ENCODE measurements at places on chromosomes 5 and 9.
A peak's percentile ranks its signal among the peaks of the same experiment; 100 is the strongest.

- DNase-seq: no peak
Observed at GRCh38 chr5:109102096-109102690, 307.6 kb downstream of the PJA2 start.

- no peak for DNase-seq
Observed at GRCh38 chr5:160534914-160535313, 113.3 kb downstream of the PTTG1 start.

GRCh38 chr9:113148781-113149510, 1.9 kb upstream of the SLC31A2 start:
- no peak for DNase-seq

DNA sequence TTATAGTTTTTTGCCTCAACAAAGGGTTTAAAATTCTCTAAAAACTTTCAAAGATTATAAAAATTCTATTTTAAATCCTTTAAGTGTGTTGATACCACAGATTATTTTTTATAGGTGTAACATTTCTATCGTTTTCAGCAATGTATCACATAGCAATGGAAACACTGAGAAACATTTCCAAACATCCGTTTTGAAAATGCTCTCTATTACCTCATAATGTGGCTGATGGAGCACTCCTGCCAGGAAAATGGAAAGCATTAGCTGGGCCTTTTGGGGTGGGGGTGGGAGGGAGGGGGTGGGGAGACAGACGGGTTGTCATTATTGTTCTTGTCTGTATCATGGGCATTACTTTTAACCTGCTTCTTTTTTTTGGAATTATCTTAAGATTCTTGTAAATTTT, 516.5 kb downstream of the ACTL7B start:
- DNase-seq: no peak

GRCh38 chr5:85896514-85896913, 721.2 kb upstream of the COX7C start:
- peak; percentile 8 for DNase-seq

DNA sequence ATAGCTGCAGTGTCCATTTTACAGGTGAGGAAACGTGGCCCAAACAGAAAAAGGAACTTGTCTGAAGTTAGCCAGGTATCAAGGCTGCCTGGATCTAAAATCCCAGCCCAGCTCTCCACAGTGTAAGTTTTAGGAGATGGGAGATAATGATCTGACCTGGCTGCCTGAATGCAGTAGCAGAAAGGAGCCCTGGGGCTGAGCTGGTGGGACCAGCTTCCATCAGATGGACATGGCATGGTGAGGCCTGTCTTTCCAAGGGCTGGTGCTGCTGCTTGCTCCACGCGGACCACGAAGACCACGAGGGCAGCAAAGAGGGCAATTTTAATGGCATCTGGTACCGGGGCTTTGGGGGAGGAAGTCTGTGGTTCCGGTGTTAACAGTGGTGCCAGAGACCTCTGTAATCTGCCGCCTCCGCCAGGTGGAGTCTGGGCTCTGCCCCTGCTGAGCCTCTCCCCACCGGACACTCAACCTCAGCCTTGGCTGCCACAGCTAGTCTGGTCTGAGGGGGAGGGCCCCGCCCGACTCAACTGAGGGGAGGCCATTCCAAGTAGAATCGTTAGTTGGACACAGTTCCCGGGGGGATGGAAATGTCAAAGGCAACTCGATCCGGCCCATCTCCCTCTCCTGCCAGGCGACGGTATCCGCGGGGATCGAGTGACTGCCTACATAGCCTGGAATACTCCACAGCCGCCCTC, 650 bp downstream of the MYORG start:
- DNase-seq: peak; percentile 61

- DNase-seq: no peak
Observed at GRCh38 chr5:14483504-14484157, 98.0 kb upstream of the OTULINL start.

GRCh38 chr5:50808406-50808805, 142.0 kb downstream of the PARP8 start:
- DNase-seq: no peak

DNA sequence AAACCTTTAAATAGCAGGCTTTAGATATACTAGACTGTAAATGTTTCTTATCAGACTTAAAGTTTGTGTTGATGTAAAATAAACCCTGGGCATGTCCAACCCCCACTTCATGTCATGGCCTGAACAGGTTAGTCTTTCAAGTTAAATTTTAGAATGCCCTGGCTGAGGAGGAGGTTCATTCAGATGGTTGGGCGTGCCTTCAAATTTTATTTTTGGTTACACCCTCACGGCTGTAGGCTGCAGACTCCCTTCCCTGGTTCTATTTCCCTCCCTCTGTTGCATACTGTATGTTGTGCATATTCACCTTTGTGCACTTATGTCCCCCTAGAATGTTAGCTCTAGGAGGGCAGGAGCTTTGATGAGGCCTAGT, 5.3 kb upstream of the BICD2 start:
- DNase-seq: no peak

DNA sequence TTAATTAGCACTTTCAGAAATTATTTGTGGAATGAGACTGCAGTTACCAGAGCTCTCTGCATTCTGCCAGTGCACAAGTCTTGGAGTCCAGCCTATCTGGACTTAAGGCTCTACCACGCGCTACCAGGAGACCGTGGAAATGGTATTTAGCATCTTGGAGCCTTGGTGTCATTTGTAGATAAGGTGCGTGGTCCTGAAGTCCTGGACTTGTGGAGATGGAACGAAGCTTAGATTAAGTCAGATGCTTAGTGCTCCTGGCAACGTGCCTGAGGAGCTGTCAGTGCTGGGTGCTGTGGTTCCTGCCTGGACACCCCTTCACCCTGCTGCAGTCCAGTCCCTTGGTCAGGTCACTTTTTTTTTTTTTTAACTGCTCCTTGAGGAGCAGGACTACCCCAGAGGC, 59.7 kb downstream of the RCL1 start:
- no peak for DNase-seq

GRCh38 chr5:71719063-71719964, at the start of gene CARTPT:
TSS of gene CARTPT (plus strand) at chr5:71719275. CDS start at chr5:71719294, 19 bp downstream.
- no peak for DNase-seq
